ENCODE measurements at places on chromosomes 5 and 9. TPM values are rescaled to one million over a fixed set of nuclear protein-coding genes. Genes with fewer than 3 reads are reported as not detected.

DNA sequence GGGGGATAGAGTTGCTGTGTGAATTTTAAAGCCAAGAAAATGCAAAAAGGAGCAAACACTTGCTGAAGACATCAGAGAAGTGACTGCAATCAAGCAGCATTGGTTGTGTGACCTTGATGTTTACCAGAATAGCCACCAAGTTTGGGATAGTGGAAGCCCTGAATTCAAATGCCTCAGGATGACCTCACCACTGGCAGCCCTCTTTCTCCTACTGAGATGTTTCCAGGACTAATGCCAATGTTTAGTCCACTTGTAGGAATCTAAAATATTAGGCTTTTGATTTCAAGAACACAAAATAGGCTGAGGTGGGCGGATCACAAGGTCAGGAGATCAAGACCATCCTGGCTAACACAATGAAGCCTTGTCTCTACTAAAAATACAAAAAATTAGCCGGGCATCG, 112.2 kb upstream of the NUDT12 start:
- H3K27ac ChIP-seq = no peak overlapping the region
- no peak for DNase-seq
- H3K27me3 ChIP-seq = no peaks in the 10 kb centered on the region
- H3K4me3 ChIP-seq = no peak overlapping the region
- H3K36me3 ChIP-seq = no peaks in the 10 kb centered on the region

DNA sequence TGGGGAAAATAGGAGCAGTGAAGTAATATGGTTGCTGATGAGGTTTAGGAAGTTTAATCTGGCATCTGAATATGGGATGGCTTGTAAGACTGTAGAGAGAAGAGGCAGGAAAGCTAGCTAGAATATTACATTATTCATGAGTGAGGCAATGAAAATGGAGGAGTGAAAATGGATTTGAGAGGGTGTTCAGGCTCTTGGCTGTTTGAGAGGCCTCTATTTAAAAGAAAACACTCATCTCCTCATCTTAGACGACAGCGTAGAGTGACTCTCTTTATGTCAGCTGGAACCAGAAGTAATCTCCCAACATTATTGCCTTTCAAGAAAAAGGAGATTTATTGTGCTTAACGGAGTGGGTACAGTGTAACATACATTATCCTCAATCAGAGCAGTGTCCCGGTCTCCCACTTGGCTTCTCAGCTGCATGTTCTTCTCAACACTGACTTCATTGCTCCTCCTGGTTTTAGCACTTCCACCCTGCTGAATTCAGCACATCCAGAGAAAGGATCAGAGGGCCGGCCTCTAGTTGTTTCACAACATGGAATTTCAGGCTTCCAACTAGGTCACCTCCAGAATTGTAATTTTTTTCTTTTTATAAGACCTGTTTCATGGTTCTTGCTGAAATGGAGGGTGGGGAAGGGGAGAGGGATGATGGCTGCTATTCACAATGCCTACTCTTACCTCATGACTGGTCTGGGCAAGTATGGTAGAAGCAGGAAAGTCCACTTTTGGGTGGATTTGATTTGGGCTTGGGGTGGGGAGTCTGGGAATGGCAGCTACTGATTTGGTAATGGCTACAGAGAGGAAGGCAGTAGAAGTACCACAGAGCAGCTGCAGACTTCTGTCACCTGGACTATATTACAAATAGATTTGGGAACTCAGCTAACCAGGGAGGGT, 52.9 kb upstream of the KIAA1958 start:
- no peaks in the 10 kb centered on the region for H3K27me3 ChIP-seq
- H3K4me1 ChIP-seq = peaks cover 2% of the 10 kb centered on the region
- DNase-seq = no peak
- H3K27ac ChIP-seq = no peak overlapping the region
- peaks cover 19% of the 10 kb centered on the region for H3K36me3 ChIP-seq

- H3K27ac ChIP-seq = no peak overlapping the region
- peaks cover 9% of the 10 kb centered on the region for H3K27me3 ChIP-seq
- H3K36me3 ChIP-seq = no peaks in the 10 kb centered on the region
- no peak overlapping the region for H3K4me3 ChIP-seq
Measured at GRCh38 chr5:130110328-130110727, 206.1 kb downstream of the CHSY3 start.

DNA sequence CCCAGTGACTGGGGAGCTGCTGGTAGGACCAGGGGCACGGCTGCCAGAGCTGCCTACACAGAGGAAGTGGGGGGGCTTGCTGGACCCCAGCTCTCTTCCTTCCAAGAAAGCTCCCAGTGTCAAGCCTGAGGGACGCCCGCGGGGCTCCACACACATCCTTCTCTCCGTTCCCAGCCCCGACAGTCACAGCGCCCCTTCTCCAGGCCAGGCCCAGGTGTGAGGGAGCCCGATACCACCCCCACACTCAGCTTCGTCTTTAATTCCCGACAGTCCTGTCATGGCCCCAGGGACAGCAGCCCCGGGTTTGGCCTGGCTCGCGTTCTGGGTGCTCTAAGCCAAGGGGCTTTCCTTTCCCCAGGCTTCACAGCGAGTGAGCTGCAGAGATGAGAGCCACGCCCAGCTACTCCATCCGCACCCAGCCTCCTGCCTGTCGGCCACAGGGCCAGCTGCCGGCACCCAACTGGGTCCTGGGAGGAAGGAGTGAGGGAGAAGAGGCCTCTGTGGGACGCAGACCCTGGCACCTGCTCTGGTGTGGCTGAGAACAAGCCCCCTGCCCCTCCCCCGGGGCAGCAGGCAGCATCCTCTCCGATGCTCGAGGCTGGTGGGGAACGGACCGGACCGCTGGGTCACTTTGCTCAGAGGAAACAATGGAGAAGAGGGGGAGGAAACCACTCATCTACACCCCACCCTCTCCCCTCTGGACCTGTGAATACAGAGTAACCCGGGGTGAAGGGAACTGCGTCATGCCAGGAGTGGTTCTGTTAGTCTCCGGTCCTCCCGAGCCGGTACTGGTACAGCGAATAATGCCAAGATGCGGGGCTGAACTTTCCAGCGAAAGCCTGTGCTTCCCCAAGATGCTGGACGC, 53.9 kb upstream of the PHYKPL start:
- DNase-seq = no peak
- H3K27ac ChIP-seq = no peak overlapping the region

LRRC19 gene
- not detected for total RNA-seq

ACO1 gene
- total RNA-seq = 8.5 TPM

Data from activated naive CD8-positive, alpha-beta T cell treated with anti-CD3 and anti-CD28 coated beads, Interleukin-2, amount 10 ng/mL, durations not matched to agents 7 days and 5 days (primary cell).